Right lobe of liver (tissue), 6 donors: ENCODE measurements at places on chromosomes 3 and 15. TPM values are rescaled to one million over a fixed set of nuclear protein-coding genes. Genes with fewer than 3 reads are reported as not detected.

DNA sequence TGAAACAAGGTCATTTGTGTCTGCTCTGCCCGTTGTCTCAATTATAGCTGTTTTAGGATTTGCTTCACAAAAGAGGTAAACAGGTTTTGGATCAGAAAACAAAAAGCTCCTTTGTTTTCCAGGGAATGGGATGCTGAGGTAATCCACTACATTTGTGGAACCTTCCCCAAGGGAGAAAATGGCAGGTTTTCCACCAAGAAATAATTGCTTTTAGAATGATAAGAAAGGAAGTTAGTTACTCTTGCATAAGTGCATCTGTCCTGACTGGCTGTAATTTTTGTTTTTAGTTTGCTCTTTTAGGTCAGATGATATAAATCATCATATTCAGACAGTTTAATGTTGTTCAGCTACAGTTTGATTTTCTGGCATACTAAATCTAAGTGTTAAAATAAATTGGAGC, 198.5 kb upstream of the COL8A1 start:
- DNase-seq = no peak

GRCh38 chr3:109480014-109480413, 142.7 kb upstream of the DPPA4 start:
- DNase-seq = no peak

Gene TRA2B
- 68.5 TPM for total RNA-seq

GRCh38 chr3:175558261-175558660, 699.1 kb downstream of the NAALADL2 start:
- DNase-seq = no peak
